ENCODE measurements at places on chromosomes 4 and X.

GRCh38 chr4:40856277-40856839 lies 106.6 kb downstream of the NSUN7 start:
- no peak for DNase-seq

- DNase-seq, result no peak
Observed at GRCh38 chr4:170017252-170017651, 8.9 kb downstream of the MFAP3L start.

DNA sequence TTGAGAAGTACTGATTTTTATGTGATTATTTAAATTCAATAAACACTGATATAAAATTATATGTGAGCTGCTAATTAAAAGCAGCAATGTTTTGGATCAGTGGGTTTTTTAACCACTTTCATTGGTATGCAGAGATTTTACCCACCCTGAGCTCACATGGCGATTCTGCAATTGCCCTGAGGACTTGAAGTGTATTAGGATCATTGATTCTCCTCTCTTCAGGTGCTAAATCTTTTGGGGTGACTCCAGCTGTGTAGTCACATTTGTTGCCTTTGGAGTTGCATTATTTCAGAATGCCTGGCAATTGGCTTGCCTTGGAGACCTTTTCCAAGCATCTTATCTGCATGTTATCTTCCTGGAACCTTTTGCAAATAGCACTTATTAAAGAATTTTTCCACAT lies 51.3 kb downstream of the UGT8 start:
- no peak for DNase-seq

DNA sequence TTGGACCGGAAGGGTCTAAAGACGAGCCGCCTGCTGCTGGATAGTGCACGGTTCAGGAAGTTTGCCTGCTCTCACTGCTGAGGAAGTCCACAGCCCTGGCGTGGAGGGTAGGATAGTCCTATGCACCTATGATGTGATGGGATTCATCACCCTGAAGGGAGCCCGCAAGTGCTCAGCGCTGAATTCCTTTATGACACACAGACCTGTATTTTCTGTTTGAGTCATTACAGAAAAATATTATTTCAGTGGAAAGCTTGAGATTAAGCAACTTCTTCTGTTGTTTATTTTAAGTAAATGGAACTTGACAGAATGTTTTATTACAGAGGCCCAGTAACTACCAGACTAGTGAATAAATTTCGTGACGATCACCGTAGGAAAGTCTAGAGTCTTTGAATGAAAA lies 123.2 kb downstream of the TRIML1 start:
- DNase-seq, result no peak

- DNase-seq, result no peak
Observed at GRCh38 chrX:150845091-150845490, 53.4 kb downstream of the CD99L2 start.

- peak; percentile 52 for DNase-seq
Observed at GRCh38 chrX:3815896-3816664, 102.6 kb upstream of the PRKX start.

GRCh38 chr4:74018116-74018515 lies 19.6 kb upstream of the CXCL5 start:
- no peak for DNase-seq

- no peak for DNase-seq
Observed at GRCh38 chrX:31099536-31100090, 27.8 kb upstream of the FTHL17 start.

DNA sequence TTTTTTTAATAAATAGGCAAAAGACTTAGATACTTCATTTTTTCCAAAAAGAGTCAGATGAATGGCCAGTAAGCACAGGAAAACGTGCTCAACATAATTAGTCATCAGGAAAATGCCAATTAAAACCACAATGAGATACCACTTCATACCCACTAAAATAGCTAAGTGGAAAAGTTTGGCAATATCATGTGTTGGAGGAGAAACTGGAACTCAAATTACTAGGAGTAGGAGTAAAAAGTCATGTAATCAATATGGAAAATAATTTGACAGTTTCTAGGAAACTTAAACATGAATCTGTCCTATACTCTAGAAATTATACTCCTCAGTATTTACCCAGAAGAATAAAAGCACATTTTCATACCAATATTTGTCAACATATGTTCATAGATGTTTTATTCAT lies 449.8 kb downstream of the INPP4B start:
- no peak for DNase-seq

- no peak for DNase-seq
Observed at GRCh38 chr4:43049326-43049725, 156.8 kb downstream of the GRXCR1 start.

GRCh38 chr4:36348403-36348938 lies 67.1 kb downstream of the DTHD1 start:
- DNase-seq, result no peak

DNA sequence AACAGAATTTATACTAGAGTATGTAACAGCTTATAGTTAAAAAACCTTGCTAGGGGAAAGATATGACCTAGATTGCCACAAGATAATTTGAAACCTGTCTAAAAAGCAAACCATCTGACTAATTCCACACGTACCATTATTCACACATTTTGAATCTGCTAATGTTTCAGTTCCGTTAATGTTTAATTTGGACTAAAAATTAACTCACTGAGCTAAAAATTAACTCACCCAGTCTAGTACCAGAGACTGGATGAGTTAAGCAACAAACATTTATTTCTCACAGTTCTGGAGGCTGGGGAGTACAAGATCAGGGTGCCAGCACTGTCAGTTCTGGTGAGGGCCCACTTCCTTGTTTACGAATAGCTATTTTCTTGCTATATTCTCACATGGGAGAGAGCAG lies 231.5 kb upstream of the DIAPH2 start:
- DNase-seq, result no peak

- DNase-seq, result no peak
Observed at GRCh38 chr4:48902266-48902665, 4.3 kb downstream of the OCIAD2 start.

DNA sequence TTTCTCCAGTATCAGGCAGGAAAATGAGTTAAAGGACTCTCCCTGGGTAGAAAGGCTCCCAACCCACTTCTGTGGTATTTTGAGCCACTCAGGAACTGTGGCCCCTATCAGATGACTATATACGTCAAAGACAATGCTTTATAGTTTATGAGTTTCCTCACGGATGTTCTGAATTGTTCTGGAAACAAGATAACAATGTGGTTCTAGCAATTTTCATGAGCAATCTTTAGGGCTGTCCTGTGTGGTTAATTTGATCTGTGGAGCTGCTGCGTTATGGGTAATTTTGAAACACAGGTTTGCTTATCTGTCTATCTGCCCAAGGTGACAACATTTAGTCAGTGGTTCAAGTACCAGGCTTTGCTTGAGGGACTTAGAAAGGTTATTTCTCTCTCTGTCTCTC lies 46.7 kb upstream of the IL2 start:
- DNase-seq, result no peak

- no peak for DNase-seq
Observed at GRCh38 chrX:17465201-17465600, 90.2 kb downstream of the NHS start.

DNA sequence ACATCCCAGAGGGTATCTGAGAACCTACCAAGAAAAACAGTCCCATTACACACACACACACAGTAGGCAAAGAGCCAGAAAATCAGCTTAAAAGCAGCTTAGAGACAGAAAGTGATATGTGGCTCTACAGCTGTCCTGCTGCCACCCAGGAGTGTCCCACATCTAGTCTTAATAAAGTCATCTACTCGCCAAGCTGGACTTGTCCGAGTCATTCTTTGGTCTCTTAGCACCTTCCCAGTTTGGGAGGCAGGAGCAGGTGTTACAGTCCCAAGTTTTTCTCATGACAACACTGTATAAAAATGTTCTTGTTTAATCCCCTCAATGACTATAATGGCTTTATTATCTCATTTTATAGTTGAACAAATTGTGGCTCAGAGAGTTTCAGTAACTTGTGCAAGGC lies 252.5 kb upstream of the CASK start:
- DNase-seq, result no peak

GRCh38 chrX:56563231-56564161 lies at the start of gene UBQLN2:
Gene UBQLN2 (plus strand): TSS chrX:56563627. CDS start chrX:56563874, 247 bp downstream.
- peak; percentile 80 for DNase-seq

GRCh38 chrX:40174854-40175510 lies 77.2 kb upstream of the BCOR start:
- DNase-seq, result no peak

GRCh38 chrX:49120091-49120490 lies 3.4 kb downstream of the GPKOW start:
- DNase-seq, result no peak

DNA sequence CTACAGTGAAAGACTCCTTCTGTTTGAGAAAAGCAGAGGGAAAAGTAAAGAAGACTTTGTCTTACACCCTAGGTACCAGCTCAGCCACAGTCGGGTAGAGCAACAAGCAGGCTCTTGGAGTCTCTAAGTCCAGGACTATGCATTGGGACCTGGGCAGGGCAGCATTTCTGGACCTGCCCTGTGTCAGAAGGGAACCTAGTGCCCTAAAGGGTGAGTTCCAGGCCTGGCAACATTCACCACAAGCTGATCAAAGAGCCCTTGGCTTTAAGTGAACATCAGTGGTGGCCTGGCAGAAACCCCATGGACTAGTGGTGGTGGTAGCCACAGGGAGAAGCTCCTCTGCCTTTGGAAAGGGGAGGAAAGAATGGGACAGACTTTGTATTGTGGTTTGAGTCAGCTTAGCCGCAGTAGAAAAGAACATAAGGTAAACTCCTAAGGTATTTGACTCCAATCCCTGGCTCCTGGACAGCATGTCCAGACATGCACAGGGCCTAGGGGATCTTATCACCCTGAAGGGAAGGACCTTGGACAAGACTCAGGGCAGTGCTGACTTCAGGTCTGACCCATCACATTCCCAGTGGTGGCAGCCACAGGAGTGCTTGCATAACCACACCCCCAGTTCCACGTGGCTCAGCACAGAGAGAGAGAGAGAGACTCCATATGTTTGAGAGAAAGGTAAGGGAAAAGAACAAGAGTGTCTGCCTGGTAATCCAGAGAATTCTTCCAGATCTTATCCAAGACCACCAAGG lies 32.6 kb downstream of the CCDC158 start:
- DNase-seq, result no peak

DNA sequence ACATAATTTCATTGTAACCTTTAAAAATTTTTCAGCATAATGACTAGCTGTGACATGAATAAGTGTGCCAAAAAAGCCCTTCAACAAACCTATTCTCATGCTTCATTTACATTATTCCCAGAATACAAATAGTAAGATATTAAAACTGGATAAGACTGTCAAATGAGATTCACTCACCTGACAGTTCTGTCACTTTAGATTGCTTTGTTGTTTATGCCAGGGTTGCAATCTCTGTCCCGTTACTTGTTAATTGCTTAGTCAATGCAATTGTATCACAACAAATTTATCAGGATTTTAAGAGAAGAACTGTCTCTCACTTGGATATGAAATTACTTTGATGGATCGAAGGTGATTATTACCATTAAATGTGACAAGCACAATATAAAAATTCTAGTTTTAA lies 616.0 kb upstream of the IGFBP7 start:
- DNase-seq, result no peak

GRCh38 chrX:149470955-149471354 lies 34.2 kb downstream of the IDS start:
- DNase-seq, result peak; percentile 85

DNA sequence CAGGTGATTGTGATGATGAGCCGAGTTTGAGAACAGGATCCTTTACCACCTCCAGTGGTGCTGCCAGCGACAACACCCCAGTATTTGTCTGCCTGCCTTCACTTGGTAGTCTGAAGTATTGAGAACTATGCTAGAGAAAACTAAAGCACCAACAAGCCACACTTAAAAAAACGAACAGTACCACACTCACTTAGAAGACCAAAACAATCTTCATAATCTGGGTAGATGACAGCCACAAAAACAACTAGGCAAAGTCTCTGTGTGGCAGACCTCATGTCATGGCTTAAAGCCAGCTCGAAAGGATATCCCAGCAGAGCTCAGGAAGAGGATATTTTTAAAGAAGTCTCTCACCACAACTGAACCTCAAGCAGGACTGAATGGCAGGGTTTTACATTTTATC lies 236.0 kb downstream of the GPC3 start:
- DNase-seq, result no peak

DNA sequence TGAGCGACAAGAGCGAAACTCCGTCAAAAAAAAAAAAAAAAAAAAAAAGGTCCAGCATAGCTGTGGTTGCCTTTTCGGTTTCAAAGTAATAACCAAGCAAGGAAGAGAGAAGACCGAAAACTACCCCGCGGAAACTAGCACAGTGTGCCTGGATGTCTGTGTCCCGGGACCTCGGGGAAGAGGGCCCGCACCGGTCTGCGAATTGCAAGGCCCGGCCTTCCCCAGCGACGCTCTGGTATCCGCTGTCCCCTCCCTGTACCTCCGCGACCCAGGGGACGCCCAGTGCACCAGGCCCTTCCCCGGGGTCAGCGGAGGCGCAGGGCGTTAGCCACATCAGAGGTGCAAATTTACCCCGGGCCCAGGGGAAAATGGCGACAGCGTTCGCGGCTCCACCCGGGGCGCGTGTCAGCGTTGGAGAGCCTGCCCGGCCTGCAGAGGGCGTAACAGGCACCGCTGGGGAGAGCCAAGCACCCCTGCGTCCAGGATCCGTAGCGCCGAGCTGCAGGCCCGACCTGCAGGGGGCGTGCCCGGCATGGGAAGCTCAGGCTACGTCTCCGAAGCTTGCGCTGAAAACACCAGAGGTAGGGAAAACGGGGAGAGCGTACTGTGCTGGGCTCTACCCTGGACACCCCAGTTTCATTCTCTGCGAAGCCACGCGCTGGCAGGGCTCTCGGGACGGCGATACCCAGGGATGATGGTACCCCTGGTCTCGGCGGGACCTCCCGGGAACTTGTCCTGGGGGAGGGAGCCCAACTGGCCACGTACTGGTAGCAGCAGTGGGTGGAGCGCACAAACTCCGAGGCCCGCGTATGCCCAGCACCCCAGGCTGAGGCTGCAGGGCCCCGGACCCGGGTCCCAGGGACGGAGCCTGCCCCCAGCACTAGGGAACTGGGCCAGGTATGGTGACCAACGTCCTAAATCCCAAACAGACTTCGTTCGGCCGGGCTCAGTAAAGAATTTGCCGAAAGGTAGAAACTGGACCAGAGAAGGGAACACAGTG lies 16.2 kb downstream of the NKX6-1 start:
- no peak for DNase-seq

DNA sequence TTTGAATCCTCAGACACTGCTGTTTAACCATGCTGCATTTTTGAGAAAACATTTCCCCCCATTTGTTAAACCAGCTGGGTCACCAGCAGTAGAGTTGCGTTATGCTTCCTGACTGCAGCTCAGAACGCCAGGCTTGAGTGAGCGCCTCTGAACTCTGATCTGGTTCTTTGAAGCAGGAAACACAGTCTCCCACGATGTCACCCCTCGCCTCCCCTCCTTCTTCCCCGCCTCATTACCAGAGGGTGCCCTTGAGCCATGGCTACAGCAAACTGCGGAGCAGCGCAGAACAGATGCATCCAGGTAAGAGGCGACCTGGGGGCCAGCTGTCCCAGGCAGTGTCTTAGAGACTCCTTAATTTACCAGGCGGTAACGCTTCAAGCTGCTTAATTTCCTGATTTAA lies 78.4 kb downstream of the REPS2 start:
- no peak for DNase-seq

GRCh38 chr4:161287678-161288352 lies 876.0 kb downstream of the FSTL5 start:
- DNase-seq, result no peak

DNA sequence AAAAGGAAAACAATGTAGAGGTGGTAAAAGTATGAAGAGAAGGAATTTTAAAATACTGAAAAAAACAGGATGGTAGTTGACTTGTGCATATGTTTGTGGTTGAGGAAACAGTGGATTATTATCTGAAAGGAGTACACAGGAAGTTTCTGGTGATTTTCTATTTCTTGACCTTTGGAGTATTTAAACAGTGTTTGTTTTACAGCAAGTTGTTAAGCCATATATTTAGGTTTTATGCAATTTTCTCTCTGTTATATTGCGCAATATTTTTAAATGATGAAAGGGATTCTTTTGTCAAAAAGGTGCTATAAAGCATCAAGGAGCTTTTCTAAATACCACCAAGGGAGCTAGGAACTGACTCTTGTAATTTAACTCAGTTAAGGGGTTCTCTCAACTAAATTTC lies 343.1 kb upstream of the MAOA start:
- no peak for DNase-seq

Data from dorsolateral prefrontal cortex (tissue), 122 donors.